Thoracic aorta endothelial cell (primary cell): ENCODE measurements at places on chromosomes 3 and 15. TPM values are rescaled to one million over a fixed set of nuclear protein-coding genes. Genes with fewer than 3 reads are reported as not detected.

The FEZF2 gene
- not detected in 2 replicates for total RNA-seq

The FRG2C gene
- total RNA-seq = not detected in 2 replicates

The LIPH gene
- total RNA-seq = 0.07 and 0.40 TPM in 2 replicates

The CELF6 gene
- total RNA-seq = 0.07 TPM in 1 of 2 replicates, not detected in the other

The CTXND1 gene
- total RNA-seq = not detected in 2 replicates

The IL20RB gene
- total RNA-seq = 0.40 and 2.7 TPM in 2 replicates

The OR5H1 gene
- not detected in 2 replicates for total RNA-seq

The HTD2 gene
- 6.3 and 8.1 TPM in 2 replicates for total RNA-seq

The OCA2 gene
- total RNA-seq = not detected in 2 replicates

The CD80 gene
- not detected in 2 replicates for total RNA-seq

The ATP13A3 gene
- 302 and 308 TPM in 2 replicates for total RNA-seq

The CSPG4 gene
- 0.07 and 0.13 TPM in 2 replicates for total RNA-seq

The SHC4 gene
- 0.53 and 0.65 TPM in 2 replicates for total RNA-seq

The AADACL2 gene
- not detected in 2 replicates for total RNA-seq

The SCN5A gene
- total RNA-seq = 23.7 and 31.8 TPM in 2 replicates

The CHRD gene
- total RNA-seq = 0.07 and 0.13 TPM in 2 replicates

The DNAH12 gene
- total RNA-seq = under 0.01 and 0.14 TPM in 2 replicates

The PCLAF gene
- total RNA-seq = 58.8 and 93.0 TPM in 2 replicates

The FBXO40 gene
- total RNA-seq = not detected in 2 replicates

The SIDT1 gene
- 0.27 and 0.36 TPM in 2 replicates for total RNA-seq

The SLC27A2 gene
- 0.07 TPM in 1 of 2 replicates, not detected in the other for total RNA-seq

The SLC28A1 gene
- not detected in 2 replicates for total RNA-seq

The TRIM42 gene
- total RNA-seq = not detected in 2 replicates

The SH2D7 gene
- total RNA-seq = under 0.01 TPM in 1 of 2 replicates, not detected in the other

The HCLS1 gene
- total RNA-seq = 43.8 and 55.7 TPM in 2 replicates

The ECE2 gene
- total RNA-seq = not detected in 2 replicates

The CHL1 gene
- not detected in 2 replicates for total RNA-seq

The LRRC2 gene
- total RNA-seq = 0.13 and 0.14 TPM in 2 replicates

The CLDN16 gene
- not detected in 2 replicates for total RNA-seq

The IQCF5 gene
- not detected in 2 replicates for total RNA-seq

The RNF111 gene
- 33.2 and 34.4 TPM in 2 replicates for total RNA-seq

The CCK gene
- total RNA-seq = not detected in 2 replicates

The SYNPR gene
- not detected in 2 replicates for total RNA-seq

The SOX14 gene
- not detected in 2 replicates for total RNA-seq

The MUC13 gene
- total RNA-seq = under 0.01 TPM in 1 of 2 replicates, not detected in the other

The SMAD6 gene
- 22.0 and 32.6 TPM in 2 replicates for total RNA-seq

The SERINC4 gene
- total RNA-seq = not detected in 2 replicates

The ELL3 gene
- total RNA-seq = 0.53 and 2.0 TPM in 2 replicates

The CRTC3 gene
- total RNA-seq = 16.2 and 24.1 TPM in 2 replicates

The CSPG5 gene
- total RNA-seq = 0.40 and 0.79 TPM in 2 replicates

The PLCH1 gene
- total RNA-seq = 0.14 and 0.27 TPM in 2 replicates

The CDHR4 gene
- total RNA-seq = not detected in 2 replicates

The PLAAT1 gene
- 0.13 and 0.29 TPM in 2 replicates for total RNA-seq

The NANOGP8 gene
- total RNA-seq = 0.14 TPM in 1 of 2 replicates, not detected in the other

The DHX36 gene
- 79.5 and 81.9 TPM in 2 replicates for total RNA-seq

The ZNF660 gene
- total RNA-seq = 0.50 and 0.53 TPM in 2 replicates

The CDC25A gene
- 25.3 and 27.0 TPM in 2 replicates for total RNA-seq

The KIF15 gene
- 21.1 and 30.9 TPM in 2 replicates for total RNA-seq

The DYNLT2B gene
- 9.3 and 13.2 TPM in 2 replicates for total RNA-seq

The RBPMS2 gene
- total RNA-seq = 0.13 and 0.65 TPM in 2 replicates

The SLC9A9 gene
- 3.7 and 5.6 TPM in 2 replicates for total RNA-seq
